Fibroblast of skin of abdomen (primary cell): ENCODE measurements at places on chromosomes 13 and 19.

GRCh38 chr13:71118779-71119364 is 748.1 kb downstream of the DACH1 start:
- DNase-seq, result no peak

- DNase-seq, result no peak
Measured at GRCh38 chr13:114151031-114151430, 18.6 kb upstream of the RASA3 start.

DNA sequence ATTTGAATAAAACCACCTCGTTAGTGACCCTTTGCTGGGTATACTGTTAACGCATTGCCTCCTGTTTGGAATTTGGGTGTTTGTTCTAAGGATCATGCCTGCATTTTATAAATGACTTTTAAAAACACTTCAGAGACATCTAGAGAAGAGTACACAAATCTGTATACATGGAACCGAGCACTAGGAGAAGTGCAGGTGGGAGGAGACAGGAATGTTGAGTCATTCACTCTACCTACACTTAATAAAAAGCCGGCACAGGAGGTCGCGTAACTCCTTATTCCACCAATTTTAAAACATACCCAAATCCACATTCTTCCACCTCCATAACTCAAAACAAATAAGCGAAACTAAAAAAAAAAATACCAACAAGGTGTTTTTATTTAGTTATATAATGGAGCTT is 48.6 kb downstream of the FGF9 start:
- DNase-seq, result no peak

- no peak for DNase-seq
Measured at GRCh38 chr19:2171349-2172145, 7.8 kb downstream of the DOT1L start.

DNA sequence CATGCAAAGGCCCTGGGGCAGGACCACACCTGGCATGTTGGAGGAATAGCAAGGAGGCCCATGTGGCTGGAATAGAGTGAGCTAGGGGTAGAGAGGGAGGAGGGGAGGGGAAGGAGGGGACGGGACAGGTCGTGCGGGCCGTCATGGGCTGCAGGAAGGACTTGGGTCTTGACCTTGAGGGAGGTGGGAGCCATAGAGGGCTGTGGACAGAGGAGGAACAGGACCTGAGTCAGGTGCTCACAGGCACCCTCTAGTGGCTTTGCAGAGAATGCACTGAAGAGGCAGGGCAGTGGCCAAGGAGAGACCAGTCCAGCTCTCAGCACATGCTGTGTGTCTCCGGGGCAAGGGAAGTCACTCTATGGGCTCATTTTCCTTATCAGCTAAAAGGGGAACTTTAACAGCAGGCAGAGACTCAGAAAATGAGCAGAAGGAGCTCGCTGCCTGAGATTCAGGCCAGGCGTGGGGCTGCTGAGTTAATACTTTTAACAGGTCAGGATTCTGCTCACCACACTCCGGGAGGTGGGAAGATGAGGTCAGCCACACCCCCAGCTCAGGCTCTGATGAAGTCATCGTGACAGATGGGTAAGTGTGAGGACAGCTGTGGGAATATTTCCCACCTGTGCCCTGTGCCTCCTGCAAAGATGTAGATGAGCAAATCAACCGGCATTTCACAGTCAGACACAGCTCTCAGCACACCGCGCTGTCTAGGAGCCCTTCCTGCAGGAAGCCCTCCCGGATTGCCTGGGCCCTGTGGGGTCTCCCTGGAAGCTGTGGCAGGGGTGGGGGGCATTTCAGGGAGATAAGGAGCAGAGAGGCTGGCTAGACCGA is 6.0 kb upstream of the TNFAIP8L1 start:
- peak; percentile 69 for DNase-seq

DNA sequence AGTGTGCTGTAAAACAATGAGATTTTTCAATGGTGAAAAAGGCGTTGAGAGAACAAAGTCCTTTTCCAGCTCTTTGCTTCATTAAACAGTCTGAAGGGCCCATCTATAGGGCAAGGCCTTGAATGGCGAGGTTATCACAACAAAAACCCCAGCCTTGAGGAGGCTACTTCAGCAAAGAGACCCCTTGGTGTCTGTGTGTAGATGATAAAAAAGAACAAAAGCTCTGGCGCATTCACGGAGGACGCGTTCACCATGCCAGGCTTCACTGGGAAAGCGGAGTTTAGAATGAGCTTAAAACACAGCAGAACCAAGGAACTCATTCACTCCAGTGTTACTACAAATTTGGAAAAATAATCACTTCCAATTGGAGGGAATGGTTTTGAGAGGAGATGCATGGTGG is 530.0 kb upstream of the ARGLU1 start:
- no peak for DNase-seq

GRCh38 chr13:52894413-52894812 is 46.0 kb upstream of the PCDH8 start:
- no peak for DNase-seq

- no peak for DNase-seq
Measured at GRCh38 chr19:2013683-2013961, 1.9 kb downstream of the BTBD2 start.

DNA sequence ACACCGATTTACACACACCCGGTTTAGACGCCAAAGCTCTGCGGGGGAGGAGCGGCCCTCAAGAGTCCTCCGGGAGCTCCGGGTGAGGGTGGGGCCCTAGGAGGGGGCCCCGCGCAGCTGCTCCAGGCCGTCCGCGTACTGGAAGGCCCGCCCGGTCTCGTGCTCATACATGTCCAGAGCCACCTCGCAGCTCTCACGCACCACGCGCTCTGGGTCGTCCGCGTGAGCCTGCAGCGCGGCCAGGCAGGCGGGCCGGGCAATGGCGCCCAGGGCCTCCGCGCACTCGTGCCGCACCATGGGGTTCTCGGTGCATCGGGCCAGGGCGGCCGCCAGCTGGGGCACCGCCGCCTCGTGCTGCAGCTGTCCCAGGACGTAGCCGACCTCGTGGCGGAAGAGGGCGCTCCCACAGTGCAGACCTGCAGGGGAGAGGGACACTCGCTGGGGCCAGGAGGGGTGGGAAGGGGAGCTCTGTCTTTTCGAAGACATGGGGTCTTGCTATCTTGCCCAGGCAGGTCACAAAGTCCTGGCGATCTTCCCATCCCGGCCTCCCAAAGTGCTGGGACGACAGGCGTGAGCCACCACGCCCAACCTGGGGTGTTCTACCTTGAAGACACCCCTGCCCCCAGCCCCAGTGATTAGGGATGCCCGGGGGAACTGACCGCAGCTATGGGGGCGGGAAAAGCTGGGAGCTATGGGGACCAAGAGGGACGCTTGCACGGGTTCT is 8.3 kb upstream of the SMIM44 start:
- DNase-seq, result no peak

GRCh38 chr13:110644892-110645521 is 29.7 kb downstream of the NAXD start:
- DNase-seq, result peak; percentile 48

GRCh38 chr13:54234607-54235006 is 1206.0 kb downstream of the OLFM4 start:
- DNase-seq, result no peak

DNA sequence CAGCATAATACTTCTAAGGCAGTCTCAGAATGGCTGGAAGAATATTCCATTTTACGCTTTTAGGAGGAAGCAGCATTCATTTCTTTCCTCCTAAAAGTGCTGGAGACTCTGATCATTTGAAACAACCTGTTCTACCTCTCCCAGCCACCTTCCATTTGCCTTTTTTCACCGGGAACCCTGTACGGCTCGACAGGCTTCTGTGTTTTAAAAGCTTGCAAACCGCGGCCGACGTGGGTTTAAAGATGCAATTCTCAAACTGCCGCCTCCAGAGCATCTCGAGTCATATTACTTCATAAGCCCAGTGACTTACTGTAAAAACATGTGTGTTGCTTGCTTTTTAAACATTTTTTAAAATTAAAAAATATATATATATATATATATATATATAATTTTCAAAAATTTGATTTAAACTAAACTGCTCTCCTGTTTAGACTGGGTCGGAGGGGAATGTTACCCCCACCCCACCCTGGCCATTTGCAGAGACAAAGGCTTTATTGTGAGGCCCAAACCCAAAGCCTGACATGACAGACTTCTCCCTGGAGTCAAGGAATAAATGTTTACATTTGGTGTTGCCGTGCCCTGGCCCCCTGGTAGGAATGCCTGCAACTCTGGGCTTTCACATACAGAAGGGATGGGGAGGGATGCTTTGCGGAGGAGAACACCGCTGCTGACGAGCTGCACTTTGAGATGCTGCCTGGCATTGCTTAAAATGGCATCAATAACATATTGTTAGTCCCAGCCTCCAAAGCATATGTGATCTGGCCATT is 30.4 kb downstream of the ZNF536 start:
- no peak for DNase-seq

- DNase-seq, result no peak
Measured at GRCh38 chr19:41364524-41365391, 809 bp upstream of the B9D2 start.

DNA sequence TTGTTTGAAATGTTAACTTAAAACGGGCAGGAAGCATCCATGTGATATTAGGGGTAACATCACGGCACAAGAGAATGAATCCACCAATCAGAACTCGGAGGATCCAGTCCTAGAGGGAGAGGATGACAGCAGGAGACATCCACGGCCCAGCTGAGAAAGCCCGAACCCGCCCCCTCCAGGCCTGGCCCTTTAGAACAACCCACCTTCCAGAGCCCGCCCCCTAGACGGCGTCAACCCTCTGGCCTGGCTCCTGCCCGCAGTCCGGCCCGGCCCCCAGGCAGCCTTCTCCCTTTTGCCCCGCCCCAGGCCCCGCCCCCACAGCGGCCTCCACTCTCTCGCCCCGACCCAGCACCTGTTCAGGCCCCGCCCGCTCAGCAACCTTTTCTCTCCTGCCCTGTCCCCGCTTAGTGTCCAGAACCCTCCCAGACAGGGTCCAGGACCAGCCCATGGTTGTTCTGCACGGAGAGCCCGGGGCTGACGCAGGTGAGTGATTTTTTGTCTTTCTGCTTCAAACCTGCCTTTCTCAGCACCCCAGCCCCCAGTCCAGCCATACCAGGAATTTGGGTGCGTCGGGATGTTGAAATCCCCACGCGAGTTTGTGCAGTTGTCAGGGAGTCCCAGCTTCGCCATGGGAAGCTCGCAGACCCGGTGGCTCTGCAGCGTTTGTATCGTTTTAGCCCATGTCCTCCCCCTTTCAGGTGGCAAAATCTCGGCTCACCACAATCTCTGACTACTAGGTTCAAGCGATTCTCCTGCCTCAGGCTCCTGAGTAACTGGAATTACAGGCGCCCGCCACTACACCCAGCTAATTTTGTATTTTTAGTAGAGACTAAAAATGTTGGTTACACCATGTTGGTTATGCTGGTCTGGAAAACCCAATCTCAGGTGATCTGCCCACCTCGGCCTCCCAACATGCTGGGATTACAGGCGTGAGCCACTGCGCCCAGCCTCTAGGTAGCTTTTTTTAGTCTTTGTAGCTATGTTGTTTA is 16.1 kb downstream of the ZNF816 start:
- no peak for DNase-seq

DNA sequence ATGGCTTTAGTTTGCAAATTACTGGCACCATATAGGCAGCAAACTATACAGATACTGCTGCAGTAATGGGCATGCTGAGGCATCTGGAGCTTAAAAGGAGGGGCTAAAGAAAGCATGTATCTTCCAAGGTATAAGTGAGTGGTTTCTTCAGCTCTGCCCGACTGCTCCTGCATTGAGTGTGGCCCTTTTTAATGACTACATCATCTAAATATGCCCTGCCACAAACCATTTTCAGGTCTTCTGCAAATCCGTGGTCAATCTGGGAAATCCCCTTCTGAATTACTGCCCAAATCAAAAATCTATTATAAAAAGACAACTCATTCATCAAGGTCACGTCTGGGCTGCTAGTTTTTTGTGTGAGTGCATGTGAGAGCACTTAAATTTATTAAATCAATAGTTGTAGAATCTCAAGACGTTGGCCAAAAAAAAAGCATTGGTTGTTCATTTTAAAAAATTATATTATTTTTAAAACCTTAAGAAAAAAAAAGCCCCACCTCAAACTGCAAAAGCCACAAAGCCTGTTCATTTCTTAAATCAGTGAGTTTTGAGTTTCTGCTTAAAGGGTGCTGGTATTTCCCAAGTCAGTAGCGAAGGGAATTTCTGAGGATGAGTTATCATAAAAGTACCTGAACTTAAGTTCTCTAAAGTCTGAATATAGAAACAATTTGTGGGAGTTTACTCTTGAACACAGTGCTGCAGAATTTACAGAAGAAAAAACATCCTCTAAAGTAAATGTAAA is 16.3 kb downstream of the LCP1 start:
- peak; percentile 68 for DNase-seq

GRCh38 chr13:104577071-104577815 is 1511.0 kb upstream of the SLC10A2 start:
- no peak for DNase-seq

DNA sequence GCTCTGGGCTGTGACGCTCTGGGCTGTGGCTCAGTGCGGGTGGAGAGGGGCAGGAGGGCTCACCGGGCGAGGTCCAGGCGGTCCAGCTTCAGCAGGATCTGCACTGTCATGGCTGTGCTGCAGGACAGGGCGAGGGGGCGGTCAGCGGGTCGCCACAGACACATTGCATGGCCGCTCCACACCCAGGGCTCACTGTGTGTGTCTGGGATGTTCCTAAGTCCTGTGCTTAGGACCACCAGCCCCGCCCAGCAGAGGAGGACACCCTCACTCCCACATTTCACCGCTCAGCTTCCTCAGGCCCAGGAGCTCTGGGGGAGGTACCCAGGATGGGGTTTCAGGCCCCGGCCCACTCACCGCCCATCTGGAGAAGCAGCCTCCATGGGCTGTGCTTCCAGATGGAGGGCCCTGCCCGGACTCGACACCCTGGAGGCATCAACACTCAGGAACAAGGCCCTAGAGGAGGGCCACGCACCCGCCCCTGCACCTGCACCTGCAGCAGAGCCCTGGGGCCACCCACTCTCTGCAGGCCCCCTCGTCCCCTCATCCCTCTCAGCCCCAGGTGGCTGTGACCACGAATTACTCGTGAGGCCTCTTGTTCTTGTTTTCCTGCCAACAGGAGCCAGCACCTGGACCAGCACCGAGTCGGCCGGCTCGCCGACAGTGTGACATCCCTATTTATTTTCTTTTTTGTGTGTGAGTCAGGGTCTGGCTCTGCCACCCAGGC is 9.7 kb upstream of the CERS1 start:
- DNase-seq, result no peak

GRCh38 chr19:43519436-43520088 is 7.4 kb downstream of the ETHE1 start:
- peak; percentile 95 for DNase-seq

DNA sequence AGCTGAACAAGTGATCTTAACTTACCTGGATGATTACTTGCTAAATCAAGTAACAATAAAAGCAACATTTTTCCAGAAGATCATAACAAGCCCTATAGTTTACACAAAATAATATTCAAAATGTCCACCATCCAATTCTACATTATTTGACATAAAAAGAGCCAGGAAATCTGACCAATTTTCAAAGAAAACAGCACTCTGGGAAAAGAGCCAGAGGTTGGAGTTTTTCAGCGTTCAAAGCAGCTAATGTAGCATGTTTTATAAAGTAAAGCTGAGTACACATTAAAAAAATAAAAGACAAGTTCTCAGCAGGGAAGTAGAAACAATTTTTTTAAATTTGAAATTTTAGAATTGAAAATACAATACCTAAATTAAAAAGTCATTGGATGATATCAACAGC is 62.6 kb downstream of the UFM1 start:
- DNase-seq, result no peak
